ENCODE measurements at places on chromosomes 7 and 10.

DNA sequence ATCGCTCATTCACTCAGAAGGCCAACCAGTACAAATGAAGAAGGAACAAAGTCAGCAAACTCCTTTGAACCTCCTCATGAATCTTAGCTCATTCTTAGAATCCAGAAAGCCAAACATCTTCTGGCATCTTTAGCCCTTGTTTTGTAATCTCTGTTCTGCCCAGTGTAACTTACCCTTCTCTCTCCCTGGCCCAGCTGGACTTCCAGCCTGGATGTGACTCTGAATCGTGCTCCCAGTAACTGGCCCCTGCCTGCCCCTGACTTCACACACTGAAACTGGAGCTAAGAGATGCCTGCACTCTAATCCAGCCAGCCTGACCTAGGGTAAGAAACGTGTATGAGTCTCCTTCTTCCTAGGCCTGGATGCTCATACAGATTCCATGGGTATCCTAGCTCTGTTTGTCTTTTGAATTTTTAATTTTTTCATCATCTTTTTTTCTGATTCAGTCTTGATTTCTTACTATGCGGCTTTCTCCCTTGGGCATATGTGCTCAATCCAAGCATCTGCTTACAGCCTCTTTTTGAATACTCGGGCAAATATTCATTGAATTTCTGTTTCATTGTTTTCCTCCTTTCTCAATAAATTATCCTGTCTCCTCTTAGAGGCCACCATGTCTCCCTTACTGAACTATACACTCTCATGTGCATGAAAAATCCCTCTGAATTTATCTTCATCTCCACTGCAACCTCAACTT lies 845.6 kb upstream of the AUTS2 start:
- no peak for DNase-seq

DNA sequence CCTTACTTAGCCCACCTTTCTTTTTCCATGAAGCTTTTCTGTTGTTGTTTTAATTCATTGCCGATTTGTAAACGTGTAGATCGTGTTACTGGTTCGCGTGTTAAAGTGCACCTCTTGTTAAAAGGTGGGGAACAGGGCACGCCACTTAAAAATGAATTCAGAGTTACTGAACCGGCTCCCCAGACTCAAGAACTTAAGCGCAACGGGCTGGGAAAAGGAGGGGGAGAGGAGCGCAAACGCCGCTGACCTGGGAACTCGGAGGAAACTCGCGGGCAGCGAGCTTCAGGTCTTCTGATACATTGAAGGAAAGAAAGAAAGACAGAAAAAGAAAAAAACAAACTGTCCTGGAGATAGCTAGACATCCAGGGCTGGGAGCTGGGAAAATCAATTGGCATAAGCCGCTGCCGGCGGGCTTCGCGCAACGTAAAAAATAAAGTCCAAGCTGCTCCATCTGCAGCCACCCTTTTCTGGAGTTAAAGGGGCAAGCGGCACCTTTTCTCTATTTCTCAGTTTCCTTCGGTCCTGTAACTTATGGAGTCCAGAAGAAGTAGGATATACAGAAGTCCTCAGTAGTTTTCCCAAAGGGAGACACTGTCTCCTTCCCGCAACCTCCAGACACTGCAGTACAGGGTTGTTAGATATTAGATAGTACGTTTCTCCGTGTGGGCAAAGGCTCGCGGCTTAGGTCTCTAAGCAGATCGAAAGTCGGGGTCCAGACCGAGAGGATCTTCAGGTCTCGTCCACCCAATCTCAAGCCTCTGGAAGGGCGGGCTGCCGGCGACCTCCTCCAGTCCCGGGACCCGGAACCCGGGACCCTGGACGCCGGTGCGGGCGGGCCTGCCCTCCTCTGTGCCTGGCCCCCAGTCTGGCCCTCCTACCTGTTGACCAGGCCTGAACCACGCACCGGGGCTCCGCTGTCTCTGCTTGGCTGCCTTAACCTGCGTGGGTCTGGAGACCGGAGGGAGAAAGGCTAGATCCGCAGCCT lies 1.8 kb upstream of the DLX6 start:
- DNase-seq = no peak

GRCh38 chr7:16933296-16934279 lies 51.8 kb upstream of the AGR3 start:
- peak; percentile 71 for DNase-seq

DNA sequence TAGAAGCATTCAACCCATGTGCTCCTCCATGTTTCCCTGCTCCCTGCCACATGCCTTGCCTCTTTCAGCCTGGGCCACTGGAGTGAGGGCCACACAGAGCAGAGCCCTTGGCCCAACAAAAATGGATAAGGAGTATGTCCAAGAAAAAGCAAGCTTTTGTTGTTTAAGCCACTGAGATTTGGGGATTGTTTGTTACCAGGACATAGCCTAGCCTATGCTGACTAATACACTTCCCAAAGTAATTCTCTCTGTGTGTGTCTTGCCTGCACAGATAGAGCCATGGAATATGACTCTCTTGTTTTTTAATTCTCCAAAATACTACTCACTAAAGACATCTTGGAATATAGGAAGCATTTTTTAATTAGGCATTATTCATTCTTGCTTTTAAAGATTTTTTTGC lies 13.5 kb upstream of the ITIH2 start:
- DNase-seq = no peak

DNA sequence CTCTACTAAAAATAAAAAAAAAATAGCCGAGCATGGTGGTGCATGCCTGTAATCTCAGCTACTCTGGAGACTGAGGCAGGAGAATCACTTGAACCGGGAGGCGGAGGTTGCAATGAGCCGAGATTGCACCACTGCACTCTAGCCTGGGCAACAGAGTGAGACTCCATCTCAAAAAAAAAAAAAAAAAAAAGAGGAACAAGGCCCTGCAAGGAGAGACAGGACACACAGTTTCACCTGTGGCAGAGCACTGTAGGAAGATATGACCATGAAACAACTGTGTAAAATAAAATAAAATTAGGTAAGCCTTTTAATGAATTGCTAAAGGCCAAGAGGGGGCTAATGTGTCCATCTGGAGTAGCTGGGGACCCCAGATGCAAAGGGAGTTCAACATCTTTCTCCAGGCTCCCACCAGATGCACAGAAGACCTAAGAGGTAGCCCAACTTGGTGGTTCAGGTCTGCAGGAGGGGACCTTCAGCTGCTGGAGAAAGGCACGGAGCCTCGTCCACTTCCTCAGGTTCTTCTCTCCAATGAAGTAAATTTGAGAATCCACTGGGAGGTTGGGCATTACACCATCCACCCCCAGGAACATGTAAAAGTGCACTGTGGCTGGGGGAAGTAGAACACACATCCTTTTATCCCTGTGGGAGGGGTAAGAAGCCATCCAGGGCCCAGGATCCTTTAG lies 12.7 kb downstream of the PPIF start:
- no peak for DNase-seq

DNA sequence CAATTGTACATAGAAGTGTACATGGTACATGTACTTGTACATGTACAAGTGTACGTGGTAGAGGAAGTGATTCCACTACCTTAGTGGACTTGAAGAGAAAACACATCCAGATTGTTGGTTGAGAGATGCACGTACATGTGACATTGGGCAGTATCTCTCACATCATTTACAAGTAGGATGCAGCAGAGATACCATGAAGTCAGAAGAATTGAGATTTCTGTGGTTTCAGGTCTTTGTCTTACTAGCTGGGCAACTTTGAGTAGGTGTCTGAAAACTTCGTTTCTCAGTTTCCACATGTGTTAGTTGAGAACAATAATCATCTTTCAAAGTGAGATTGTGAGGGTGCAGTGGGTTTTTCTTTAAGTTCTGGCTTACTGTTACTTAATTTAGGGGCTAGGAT lies 21.5 kb downstream of the CLDN12 start:
- DNase-seq = no peak

DNA sequence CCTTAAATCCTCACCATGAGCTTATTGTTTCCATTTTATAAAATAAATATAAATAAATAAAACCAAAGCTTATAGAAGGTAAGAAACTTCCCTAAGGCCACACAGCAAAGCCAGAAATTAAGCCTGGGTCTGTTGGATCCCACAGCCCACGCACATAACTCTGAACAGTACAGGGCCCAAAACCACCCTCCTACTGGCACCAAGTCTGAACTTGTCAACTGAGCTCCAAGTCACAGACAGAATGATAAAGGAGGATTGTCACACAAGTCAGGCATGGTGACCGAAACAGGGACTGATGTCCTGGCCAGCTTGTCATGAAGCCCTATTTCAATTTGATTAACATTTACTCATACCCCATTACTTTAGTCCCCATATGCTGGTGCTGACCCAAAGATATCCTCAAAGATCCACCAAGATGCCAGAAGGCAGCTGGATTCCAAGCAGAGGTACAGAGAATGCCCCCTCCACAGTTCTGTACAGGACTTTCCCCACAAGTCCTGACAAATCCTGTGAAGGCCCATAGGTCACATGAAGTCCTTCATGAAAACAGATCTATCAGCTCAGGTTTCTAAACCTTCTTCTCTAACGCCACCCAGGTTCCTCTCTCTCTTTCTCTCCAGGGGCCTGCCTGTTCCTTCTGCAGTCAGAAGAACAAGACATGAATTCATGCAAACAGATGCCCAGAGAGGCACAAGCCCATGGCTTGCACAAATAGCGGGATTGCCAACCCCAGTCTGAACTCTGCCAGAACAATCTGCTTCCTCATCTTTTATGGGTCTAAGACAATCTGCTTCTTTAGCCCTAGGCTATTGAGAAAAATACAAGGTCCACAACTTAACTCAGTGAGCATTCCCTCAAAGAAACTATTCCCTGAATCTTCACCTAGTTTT lies 60.9 kb downstream of the GLI3 start:
- peak; percentile 48 for DNase-seq

DNA sequence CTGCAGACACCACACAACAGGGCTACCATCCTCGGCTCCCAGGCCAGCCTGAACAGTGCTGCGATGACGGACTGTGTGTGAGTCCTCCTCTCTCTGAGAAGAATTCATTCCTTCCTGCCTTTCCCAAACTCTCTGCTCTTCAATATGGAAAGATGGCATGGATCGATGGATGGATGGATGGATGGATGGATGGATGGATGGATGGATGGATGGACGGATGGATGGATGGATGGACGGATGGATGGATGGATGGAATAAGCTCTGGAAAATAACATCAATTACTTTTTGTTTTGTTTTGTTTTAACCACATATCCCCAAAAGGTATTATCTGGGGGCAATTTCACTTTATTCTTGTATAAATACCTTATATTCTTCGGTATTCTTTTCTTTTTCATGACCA lies 151.9 kb downstream of the AKR1D1 start:
- DNase-seq = no peak

- no peak for DNase-seq
Measured at GRCh38 chr10:132893090-132893489, 49.3 kb downstream of the CFAP46 start.

DNA sequence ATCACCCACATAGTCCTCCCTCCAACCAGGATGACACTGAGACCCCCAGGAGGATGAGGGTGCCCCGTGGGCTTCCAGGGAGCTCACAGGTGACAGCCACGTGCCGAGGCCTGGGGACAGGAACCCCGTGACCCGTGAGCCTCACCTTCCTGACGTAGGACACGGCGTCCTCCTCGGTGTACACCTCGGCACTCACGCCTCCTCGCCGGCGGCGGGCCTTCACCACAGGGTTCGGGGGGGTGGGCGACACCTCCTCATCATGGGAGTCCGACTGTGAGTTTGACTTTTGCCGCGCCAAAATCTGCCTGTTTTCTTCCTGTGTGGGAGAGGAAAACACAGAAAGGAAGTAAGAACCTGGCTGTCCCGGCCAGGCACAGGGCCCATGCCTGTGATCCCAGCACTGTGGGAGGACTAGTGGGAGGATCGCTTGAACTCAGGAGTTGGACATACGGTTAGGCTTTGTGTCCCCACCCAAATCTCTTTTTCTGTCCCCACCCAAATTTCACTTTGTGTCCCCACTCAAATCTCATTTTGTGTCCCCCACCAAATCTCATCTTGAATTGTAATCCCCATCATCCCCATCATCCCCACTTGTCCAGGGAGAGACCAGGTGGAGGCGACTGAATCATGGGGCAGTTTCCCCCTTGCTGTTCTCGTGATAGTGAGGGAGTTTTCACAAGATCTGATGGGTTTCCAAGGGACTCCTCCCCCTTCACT lies 45.9 kb upstream of the DNAAF5 start:
- no peak for DNase-seq

DNA sequence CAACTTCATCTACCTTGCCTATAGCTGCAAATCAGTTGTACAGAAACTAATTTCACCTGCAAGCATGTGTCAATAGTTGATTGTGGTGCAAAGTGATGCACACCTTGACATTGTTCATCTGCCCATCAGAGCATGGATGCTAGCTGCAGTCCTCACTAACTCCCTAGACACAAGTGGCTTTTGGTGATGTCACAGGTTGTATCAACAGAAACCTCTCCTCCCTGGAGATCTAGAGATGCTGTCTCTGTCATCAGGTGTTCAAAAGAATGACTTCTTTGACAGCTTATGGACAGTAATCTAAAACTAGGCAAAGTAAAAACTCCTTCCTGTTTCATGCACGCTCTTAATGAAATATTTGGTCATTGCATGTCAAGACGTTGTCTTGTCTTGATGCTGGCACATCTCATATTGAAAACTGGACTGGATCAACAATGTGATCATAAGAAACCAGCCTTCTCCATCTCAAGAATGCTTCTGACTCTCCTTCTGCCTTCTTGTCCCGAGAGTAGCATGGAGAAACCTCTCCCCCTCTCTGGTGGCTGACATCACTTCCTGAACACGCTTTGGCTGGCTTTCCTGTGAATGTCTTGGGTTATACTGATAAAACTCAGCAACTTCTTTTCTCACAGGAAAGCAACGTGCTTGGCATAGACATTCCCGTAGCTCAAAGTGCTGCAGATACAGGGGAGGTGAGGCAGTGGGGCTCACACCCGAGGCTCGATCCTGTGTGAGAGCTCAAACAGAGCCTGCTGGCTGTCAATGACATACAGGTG lies 176.2 kb upstream of the CDCA7L start:
- DNase-seq = no peak

DNA sequence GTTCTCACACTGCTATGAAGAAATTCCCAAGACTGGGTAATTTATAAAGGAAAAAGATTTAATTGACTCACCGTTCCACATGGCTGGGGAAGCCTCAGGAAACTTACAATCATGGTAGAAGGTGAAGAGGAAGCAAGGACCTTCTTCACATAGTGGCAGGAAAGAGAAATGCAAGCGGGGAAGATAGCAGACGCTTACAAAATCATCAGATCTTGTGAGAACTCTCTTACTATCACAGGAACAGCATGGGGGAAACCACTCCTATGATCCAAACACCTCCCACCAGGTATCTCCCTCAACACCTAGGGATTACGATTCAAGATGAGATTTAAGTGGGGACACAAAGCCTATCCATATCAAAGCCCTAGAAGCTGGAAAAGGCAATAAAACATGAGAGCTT lies 130.8 kb downstream of the MDFIC start:
- no peak for DNase-seq

GRCh38 chr10:102410429-102411073 lies 8.0 kb downstream of the PSD start:
- DNase-seq = no peak

DNA sequence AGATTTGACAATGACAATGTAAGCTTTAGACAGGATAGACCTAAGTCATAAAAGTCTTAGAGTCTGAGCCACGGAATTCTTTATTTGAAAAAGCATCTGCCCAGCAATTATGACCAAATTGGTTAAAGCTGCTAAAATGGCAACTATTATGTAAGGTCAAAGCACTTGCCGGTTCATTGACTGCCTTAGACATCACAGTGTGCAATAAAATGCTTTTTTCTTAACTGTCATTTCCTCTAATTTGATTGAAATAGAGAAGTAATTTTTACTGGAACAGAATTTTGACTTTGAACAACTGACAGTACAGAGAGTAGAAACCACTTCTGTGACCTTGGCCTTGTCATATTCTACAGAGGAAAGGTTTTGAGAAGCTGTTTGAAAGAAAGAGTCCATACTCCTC lies 142.9 kb downstream of the THSD7A start:
- no peak for DNase-seq

- no peak for DNase-seq
Measured at GRCh38 chr10:69428165-69428564, 11.4 kb upstream of the TACR2 start.

GRCh38 chr10:49080071-49080470 lies 35.3 kb downstream of the VSTM4 start:
- no peak for DNase-seq

Measured in Ammon's horn (tissue), 1 donor.